Mesendoderm (in vitro differentiated cells): ENCODE measurements at places on chromosomes 12 and 14.

- DNase-seq: no peak
Measured at GRCh38 chr14:61438497-61438859, 117.1 kb downstream of the PRKCH start.

DNA sequence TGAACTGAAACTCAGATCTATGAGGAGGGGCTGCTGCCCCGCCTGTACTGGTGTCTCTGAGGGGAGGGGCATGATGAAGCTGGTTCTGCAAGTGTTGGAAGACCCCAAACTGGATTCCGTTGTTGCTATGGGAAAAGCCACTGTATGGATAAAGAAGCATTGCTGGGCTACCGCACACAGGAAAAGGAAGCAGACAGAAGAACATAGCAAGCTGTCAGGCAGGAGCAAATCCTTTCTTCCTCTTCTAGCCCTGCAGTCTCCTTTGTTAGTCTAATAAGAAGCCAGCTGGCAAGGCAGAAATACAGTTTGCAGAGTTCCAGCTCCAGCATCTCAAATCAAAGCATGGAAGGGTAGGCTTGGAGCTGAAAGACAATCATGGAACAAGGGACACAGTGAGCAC, 26.3 kb upstream of the NR1H4 start:
- no peak for DNase-seq

GRCh38 chr12:64258576-64258975, 36.5 kb upstream of the KICS2 start:
- DNase-seq: peak; percentile 22

GRCh38 chr12:85509857-85510256, 229.8 kb downstream of the ALX1 start:
- DNase-seq: peak; percentile 68

DNA sequence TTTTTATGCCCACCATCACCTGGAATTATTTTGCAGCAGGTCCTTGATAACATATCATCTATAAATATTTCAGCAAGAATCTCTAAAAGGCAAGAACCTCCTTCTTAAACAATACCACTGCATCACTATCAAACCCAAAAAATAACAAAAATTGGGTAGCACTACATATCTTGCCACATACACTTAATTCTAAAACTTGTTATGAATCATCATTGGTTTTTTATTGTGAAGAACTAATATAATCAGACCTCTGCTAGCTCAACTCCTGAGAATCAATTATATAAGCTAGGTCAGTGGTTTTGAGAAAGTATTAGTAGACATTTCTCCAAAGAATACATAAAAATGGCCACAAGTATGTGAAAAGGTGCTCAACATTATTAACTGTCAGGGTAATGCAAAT, 23.8 kb downstream of the SLC38A1 start:
- no peak for DNase-seq

GRCh38 chr12:69595689-69596088, 10.4 kb downstream of the CCT2 start:
- DNase-seq: no peak

GRCh38 chr14:95514131-95515079, 2.0 kb downstream of the SYNE3 start:
- peak; percentile 92 for DNase-seq

DNA sequence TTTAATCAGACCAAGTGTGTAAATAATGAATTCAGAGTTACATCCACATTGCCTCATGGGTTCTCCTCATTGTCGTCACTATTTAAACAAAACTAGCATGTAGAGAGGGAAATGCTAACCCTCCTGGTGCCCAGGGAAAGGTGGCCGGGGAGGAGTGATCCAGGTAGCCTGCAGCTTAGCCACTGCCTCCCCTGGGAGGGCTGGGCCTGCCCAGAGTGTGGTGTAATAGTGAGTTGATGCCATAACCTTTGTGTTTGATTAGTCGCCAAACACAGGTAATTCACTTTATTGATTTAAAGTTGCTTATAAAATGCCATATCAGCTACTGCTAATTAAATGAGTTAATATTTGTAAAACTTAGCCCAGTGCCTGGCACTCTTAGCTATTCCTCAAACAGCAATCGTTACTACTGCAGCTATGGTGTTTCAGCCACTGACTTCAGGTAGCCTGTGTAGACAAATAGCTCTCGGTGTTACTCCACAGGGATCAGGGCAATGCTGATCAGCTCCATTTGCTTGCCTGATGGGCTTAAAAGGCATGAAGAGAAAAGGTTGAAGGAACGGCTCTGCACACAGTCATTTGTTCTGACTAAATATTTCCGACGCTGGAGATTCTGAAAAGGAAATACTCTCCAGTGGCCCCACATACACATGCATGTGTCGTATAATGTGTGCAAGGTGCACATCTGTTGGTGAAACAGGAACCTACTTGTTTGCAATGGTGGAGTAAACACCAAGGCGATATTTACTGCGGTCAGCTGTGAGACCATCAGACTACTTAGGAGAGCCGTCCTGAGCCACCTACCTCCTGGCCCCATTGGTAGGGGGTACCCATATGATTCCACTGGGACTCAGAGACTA, 45.7 kb upstream of the PRMT8 start:
- no peak for DNase-seq

DNA sequence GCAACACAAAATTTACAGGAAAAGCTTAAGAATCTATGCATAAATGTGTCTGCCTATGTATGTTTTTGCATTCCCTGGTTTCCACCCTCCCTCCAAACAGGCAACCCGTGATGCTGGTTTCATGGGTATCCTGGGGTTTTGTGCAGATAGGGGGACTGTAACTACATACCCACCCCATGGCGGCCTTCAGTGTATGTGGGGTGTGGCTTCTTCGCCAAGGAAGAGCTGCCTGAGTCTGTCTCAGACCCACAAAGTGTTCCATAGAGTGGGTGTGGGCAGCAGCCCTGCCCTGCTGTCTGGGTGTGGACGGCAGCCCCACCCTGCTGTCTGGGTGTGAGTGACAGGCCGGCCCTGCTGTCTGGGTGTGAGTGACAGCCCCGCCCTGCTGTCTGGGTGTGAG, 174.8 kb downstream of the ADGRD1 start:
- no peak for DNase-seq

GRCh38 chr12:20119596-20120402, 248.5 kb upstream of the PDE3A start:
- DNase-seq: no peak

- DNase-seq: no peak
Measured at GRCh38 chr14:39474416-39474911, 42.2 kb upstream of the FBXO33 start.

- no peak for DNase-seq
Measured at GRCh38 chr12:112908548-112908947, 1.8 kb downstream of the OAS1 start.

GRCh38 chr12:19694627-19695026, 255.3 kb downstream of the AEBP2 start:
- DNase-seq: no peak

DNA sequence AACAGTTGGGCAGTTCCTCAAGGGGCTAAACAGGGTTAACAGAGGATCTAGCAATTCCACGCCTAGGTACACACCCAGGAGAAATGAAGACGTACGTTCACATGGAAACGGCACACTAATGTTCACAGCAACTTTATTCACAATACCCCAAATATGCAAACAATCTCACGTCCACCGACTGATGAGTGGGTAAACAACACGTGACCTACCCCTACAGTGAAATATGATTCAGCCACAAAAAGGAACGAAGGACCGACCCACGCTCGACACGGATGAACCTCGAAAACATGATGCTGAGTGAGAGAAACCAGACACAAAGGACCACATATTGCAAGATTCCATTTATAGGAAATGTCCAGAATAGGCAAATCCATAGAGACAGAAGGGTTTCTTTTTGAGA, 112.7 kb downstream of the NCOR2 start:
- DNase-seq: no peak

DNA sequence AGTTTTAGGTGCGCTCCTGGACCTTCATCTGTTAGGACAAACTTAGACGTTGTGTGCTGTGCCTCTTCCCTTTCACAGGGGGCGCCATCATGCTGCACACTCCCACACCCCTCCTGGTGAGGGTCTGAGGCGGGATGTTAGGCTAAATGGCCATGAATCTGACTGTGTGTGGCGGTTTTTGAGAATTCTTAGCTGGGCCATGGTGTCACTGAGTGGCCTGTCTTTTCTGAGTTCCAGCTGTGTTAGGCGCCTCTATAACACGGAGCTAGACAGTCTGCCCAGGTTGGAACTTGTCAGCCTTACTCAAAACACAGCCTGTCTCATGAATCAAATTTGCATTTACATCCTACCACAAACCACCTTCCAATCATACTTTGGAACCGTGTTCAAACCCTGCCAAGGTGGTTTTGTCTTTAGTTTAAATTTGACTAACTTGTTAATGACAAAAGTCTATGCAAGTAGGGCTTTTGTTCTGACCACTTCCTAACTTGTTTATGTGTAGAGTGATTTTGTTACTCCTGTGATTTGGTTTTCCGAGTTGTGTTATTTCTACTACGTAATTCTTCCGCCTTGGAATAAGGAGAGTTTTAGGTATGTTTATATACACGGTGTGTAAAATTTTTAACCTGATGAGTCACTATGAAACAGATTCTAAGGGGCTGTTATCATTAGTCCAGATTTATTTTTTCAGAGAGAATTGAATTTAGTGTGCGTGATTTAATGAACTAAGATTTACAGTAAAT, 19.6 kb downstream of the ACVR1B start:
- peak; percentile 81 for DNase-seq

GRCh38 chr14:39050389-39050788, 52.6 kb downstream of the SEC23A start:
- DNase-seq: no peak
